ENCODE measurements at places on chromosomes 1 and 21.

DNA sequence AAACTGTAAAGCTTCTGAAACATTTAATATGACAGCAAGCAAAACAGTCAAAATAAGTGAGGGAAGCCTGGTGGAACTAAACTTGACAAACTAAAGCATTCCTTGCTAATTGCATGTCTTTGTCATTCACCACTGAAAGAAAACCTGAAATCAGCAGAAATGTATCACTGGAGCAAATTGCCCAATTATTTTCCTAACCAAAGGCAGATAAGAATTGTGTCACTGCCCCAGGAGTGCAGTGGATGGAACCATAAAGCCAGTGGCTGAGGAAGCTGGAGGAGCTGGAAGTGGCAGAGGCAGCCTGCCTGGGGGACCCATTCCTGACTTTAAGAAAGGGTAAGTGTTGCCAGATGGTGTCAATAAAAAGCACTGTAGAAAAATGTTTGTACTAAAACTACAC lies 2.7 kb upstream of the SLC30A10 start:
- DNase-seq, result no peak

GRCh38 chr1:205770618-205771017 lies 4.7 kb downstream of the RAB29 start:
- no peak for DNase-seq

- no peak for DNase-seq
Measured at GRCh38 chr1:21266119-21266774, 24.0 kb downstream of the ECE1 start.

- DNase-seq, result no peak
Measured at GRCh38 chr1:24233684-24234600, 46.9 kb upstream of the IFNLR1 start.

GRCh38 chr1:160062230-160062532 lies 7.8 kb downstream of the KCNJ10 start:
- DNase-seq, result no peak

GRCh38 chr1:162265983-162266382 lies 110.7 kb downstream of the SPATA46 start:
- DNase-seq, result no peak

DNA sequence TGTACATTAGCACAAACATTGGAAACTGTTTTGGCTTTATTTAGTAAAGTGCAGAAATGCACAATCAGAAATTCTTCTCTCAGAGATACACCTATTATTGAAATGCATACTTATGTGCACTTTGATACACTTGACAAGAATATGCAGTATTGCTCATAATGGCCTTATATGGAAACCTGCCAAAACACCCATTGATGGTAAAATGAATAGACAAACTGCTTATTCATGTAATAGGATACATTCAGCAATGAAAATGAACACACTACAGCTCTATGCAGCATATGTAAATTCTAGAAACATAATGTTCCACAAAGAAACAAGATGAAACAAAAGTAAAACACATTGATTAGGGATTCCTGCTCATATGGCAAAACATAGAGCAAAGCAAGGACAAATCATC lies 223.9 kb downstream of the S1PR1 start:
- DNase-seq, result no peak

DNA sequence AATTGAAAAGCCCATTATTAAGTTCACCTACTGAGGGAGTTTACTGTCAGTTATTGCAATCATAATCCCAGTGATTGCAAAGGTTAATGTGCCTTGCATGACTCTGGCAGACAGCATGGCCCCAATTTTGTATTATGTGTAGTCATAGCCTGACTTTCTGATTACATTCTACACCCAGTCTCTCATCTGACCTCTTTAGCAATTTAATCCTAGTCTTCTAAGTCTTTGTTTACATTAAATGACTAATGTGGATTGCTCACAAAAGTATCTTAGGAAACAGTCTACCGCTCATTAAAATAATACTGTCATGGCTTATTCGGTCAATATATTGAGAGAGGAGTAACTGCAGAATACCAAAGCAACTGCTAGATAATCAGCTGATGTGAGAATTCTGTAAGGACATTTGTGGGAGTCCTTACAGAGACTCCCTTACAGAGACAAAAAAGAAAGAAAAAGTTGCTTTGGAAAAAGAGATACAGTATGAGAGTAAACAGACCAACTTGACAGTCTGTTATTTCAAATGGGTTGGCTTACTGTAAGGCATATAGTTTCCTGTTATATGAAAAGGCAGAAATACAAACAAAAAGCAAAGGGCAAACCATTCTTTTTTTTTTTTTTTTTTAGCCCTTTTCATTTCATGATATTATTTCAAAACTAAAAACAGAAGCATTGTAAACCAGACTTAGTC lies 42.8 kb downstream of the SMG7 start:
- DNase-seq, result no peak

DNA sequence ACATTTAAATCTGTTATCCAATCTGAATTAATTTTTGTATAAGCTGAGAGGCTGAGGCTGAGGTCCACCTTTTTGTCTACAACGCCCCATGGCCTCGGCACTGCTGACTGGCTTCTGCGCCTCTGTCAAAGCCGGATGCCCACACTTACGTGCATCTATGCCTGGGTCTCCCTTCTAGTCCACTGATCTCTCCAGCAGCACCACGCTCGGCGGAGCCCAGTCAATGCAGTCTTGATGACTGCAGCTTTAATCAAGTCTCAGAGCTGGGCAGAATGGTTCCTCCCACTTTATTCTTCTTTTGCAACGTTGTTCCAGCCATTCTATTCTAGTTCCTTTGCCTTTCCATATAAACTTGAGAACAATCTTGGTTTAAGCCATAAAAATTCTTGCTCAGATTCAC lies 9.4 kb downstream of the PRDM15 start:
- no peak for DNase-seq

- no peak for DNase-seq
Measured at GRCh38 chr21:44913425-44914175, 7.1 kb downstream of the ITGB2 start.

GRCh38 chr1:203276916-203277545 lies 28.3 kb upstream of the BTG2 start:
- DNase-seq, result no peak

DNA sequence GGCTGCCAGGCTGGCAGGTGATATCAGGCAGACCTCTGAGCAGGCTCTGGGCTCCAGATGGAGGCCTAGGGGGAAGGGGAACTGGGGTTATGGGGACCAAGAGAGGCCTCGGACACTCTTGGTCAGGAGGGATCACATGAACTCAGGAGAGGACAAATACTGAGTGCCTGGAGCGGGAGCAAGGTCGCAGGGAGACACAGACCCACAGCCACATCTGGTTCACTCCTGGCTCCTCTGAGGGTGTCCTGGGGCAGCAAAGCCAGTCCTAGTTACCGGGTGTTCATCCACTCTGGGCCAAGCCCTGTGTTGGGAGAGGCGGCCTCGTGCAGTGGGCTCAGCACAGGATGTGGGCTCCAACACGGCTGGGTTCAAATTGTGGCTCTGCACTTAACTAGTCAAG lies 239.0 kb downstream of the PTPRU start:
- DNase-seq, result no peak

DNA sequence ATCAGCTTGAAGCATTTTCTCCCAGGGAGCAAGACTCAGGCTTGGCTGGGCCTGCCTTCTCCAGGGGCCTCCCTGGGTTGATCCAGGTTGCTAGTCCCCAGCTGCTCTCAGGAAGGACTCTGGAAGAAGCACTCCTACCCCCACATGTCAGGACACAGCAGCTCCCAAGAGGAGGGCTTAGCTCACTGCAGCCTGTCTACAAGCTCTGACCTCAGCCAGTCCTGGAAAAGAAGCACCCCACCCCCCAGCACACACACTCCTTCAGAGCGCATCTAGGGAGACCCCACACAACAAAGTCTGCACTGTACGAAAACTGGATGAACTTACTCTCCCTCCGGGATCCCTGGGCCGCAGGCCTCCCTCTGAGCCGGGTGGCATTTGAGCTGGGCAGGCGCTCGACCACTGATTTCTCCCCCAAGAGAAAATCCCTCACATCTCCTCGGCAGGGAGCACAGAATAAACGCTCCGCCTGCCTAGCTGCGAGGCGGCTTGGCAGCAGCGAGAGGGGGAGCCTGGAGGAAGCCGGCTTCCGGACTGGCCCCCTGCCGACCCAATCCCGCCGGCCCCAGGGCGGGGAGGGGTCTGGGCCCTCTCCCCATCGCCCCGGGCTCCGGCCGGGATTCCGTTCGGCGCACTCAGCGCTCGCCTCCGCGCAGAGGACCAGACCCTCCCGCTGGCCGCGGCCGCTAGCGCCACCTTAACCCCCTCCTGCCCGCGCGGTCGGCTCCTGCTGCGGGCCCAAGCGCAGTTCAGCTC lies at the start of gene KCNA2:
Gene KCNA2 (minus strand): TSS at position 458 of the 756 bp plus-strand sequence. CDS start 1,576 bp downstream, outside the sequence.
- DNase-seq, result no peak

DNA sequence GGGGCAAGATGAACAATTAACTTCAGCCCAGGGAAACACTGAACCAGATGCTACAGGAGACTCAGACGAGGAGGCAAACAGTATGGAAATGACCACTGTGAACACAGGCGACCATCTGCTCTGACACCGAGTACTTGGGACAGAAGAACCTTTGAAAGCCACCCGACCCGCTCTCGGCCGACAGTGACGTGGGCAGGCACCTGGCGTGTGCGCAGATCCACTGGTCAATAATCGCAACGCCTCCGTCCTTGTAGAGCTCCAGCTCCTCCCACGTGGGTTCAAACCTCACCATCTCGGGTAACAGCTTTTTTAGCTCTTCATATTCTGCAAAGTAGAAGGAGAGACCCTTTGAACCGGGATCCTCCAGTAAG lies 20.3 kb downstream of the POFUT2 start:
- DNase-seq, result peak; percentile 19

- no peak for DNase-seq
Measured at GRCh38 chr1:154433161-154433764, 28.1 kb downstream of the IL6R start.

DNA sequence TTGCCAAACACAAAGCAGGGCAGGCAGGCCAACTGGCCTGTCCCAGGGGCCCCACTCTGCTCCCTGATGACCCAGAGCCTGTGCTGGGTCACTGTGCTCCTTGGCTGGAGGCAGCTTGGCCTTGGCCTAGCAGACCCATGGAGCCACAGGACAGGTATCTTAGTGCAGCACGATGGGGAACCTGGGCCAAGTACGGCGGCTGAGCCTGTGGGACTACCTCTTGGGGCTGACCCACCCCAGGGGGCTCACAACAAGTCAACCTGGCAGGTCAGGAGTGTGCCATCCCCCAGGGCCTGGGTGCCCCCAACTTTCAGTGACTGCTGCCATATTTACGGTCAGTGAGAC lies 10.1 kb upstream of the FGR start:
- DNase-seq, result no peak

- no peak for DNase-seq
Measured at GRCh38 chr1:163068716-163069115, 445 bp upstream of the RGS4 start.

DNA sequence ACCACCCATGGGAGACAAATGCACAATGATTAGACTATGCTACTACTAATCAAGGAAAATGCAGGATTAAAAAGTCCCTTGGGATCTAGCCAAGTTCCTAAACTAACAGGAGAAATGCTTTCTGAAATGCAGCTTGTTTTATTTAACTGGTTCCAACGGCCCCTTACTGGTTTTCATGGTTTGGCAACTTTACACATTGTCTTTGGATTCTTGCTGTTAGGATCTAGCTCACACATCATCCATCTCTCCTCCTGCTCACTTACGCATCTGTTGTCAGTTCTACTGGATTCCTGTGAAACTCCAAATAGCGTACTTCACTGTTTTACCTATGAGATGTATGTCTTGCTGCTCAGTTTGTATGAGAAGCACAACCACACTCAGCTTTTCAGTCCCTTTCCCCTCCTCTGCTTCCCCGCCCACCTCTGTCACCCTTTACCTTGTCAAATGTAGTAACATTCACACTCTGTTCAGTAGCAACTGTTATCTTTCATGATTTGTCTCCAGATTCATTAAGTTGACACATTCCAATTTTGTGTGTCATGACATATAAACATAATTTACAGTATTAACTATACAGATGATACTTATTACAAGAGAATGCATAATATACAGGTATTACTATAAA lies 130.1 kb downstream of the SIM2 start:
- no peak for DNase-seq

- DNase-seq, result no peak
Measured at GRCh38 chr1:187442603-187443002, 613.9 kb downstream of the PLA2G4A start.

DNA sequence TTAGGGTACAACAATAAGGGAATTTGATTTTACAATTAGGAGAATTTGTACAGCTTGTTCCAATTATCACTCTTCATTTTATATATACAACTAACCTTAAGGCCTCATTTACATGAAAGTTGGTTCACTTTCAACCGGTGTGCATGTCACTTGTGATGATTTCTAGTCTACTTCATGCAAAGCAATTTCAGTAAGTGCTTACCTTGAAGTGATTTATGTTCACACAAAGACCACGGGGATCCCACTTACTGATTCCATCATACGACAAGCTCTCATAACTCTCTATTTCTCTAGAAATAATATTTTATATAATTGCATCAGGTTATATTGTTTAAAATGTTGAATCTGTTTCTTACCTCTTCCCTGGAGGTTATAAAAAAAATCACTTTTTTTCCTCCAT lies 100.3 kb upstream of the CHODL start:
- no peak for DNase-seq

- no peak for DNase-seq
Measured at GRCh38 chr1:179146911-179147310, 65.0 kb downstream of the TOR3A start.

- DNase-seq, result no peak
Measured at GRCh38 chr1:31498376-31499040, 77.8 kb upstream of the TINAGL1 start.

DNA sequence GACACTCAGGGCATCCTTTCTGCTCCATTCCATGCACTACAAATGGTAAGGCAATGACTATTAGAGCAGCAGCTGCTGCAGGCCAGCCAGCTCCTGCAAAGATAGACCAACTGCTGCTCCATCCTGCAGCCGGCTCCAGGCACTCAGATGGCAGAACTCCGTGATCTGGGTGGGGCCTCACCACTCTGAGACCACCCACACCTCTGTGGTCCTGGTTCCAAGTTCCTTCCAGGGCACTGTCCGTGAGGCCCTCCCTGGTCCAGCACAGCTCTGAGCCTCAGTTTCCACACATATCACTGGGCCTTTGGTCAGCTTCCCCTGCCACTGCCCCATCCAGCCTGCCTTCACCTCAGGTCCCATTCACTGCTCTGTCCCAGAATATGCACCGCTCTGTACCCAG lies 114.7 kb downstream of the DMRTB1 start:
- no peak for DNase-seq

GRCh38 chr21:42118901-42119300 lies 47.8 kb downstream of the UMODL1 start:
- DNase-seq, result no peak

- no peak for DNase-seq
Measured at GRCh38 chr21:40765811-40766210, 81.1 kb downstream of the DSCAM start.

- DNase-seq, result peak; percentile 3
Measured at GRCh38 chr1:161182214-161182613, 4.9 kb upstream of the B4GALT3 start.

GRCh38 chr1:156122519-156123355 lies 8.2 kb downstream of the LMNA start:
- DNase-seq, result no peak

GRCh38 chr1:229155472-229155871 lies 115.4 kb upstream of the RAB4A start:
- no peak for DNase-seq
